NCI-H1105 treated with DMSO at 0.1 percent for 48 hours (cell line): ENCODE measurements at places on chromosomes 6 and 20.

GRCh38 chr6:39268171-39268570 lies 38.9 kb upstream of the KCNK5 start:
- no peak for DNase-seq

DNA sequence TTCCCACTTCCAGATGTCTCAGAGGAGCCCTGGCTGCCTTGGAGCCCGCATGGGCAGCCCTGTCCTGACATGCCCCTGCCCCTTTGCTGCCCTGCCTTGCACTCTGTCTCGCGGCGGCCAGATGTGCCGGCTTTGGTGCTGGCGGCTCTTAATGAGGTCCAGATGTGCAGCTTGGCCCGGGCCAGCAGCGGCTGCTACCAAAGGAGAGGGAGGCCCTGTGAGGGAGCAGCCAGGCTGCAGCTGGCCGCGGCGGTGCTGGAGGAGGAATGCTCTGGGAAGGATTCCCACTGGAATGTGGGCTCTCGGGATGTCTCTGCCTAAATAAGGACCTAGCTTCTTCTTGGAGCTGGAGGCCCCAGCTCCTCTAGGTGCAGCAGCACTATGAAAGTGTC lies 72.4 kb downstream of the FGD2 start:
- no peak for DNase-seq

DNA sequence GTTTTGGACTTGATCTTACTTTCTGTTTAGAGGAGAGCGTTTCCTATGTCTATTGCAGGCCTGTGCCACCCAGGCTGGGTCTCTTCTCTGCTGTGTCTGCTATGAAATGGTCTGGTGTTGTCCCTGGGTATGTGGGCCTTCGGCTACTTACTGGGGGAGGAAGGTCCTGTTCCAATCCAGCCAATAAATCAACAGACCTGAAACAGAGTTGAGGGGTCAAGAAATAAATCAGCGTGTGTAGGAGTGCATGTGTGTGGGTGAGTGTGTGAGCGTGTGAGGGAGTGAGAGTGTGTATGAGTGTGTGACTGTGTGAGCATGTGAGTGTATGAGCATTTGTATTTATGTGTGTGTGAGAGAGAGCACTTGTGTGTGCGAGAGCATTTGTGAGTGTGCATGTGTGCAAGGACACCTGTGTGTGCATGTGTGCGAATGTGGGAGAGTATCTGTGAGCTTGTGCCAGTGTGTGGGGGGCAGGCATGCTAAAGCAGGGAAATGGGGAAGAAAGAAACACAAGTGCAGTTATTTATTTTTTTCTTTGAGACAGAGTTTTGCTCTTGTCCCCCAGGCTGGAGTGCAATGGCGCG lies 86.3 kb upstream of the PMEPA1 start:
- DNase-seq = no peak

- no peak for DNase-seq
Observed at GRCh38 chr6:157605484-157605883, 217.6 kb upstream of the SNX9 start.

DNA sequence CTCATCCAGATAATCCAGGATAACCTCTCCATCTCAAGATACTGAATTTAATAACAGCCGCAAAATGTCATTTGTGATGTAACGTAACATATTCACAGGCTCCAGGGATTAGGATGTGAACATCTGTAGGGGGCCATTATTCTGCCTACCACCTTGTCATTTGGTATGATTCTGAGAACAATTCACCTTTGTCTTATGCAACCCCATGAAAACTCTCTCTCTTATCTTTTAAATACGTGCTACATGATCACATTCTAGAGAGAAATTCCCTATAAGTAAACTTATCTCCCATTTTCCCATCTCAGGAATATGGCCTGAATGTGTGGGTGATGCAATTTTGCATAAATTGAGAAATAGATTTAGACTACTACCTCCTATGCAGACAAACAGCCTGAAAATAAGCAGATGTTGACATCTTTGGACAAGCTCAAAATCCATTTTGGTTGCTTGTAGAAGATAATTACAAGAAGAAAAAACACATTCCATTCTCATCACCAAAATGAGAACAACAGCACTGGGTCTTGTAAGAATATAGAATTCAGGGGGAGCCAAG lies 255.4 kb upstream of the STXBP5 start:
- no peak for DNase-seq

DNA sequence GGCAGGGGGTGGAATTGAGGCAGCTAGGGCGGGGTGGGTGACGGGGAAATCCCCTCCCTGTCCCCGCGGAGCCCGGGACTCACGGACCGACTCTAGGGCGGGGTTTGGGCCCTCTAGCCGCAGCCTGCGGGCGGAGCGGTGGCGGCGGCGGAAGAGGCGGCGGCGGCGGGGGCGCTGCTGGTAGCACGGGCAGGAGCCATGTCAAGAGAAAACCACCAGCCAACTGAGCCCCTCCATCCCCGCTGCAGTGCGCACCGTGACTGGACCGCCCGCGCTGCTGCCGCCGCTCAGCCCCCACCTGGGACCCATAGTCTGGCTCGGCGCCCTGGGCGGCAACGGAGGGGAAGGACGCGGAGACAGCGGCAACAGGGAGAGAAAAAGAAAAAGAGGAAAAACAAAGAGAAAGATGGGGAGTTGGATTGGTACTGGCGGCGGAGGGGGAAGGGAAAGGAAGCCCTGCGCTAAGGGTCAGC lies 1.2 kb upstream of the C6orf62 start:
- DNase-seq = peak; percentile 22

GRCh38 chr6:9657994-9658393 lies 756.9 kb downstream of the TFAP2A start:
- no peak for DNase-seq

DNA sequence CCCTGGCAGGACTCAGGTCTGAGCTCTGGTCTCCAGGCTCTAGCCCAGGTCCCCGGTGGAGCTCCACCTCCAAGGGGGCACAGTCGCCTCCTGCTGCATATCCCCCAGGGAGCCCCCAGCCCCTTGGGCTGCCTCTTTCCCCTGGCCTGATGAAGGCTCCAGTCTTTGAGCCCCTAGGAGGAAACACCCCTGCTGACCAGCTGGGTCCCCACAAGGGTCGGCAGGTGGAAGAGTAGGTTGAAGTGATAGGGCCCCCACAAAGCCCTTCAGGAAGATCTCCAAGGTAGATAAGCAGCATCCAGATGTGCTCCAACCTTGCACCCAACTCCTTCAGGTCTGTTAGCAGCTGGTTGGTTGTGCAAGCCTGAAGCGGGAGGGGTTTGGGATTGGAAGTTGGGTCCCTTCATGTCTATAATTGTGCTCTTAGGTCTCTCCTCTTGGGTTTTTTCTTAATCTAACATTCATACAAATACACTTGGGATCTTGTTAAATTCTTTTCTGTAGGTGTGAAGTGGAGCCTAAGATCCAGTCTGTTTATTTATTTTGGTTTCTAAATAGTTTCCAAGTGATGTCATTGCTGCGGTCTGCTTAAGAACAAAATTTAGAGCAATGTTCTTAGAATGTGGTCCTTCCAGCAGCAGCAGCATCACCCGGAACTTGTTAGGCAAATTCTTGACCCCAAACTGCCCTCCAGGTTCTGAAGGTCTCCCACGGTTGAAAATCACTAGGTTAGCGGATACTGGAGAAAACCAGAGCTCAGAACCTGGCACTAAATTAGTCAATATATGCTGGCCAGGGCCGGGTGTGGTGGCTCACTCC lies 5.1 kb downstream of the UBE2C start:
- DNase-seq = no peak

- no peak for DNase-seq
Observed at GRCh38 chr20:24764794-24765202, 184.3 kb upstream of the CST7 start.

GRCh38 chr6:21208796-21209186 lies 384.8 kb upstream of the SOX4 start:
- DNase-seq = no peak

DNA sequence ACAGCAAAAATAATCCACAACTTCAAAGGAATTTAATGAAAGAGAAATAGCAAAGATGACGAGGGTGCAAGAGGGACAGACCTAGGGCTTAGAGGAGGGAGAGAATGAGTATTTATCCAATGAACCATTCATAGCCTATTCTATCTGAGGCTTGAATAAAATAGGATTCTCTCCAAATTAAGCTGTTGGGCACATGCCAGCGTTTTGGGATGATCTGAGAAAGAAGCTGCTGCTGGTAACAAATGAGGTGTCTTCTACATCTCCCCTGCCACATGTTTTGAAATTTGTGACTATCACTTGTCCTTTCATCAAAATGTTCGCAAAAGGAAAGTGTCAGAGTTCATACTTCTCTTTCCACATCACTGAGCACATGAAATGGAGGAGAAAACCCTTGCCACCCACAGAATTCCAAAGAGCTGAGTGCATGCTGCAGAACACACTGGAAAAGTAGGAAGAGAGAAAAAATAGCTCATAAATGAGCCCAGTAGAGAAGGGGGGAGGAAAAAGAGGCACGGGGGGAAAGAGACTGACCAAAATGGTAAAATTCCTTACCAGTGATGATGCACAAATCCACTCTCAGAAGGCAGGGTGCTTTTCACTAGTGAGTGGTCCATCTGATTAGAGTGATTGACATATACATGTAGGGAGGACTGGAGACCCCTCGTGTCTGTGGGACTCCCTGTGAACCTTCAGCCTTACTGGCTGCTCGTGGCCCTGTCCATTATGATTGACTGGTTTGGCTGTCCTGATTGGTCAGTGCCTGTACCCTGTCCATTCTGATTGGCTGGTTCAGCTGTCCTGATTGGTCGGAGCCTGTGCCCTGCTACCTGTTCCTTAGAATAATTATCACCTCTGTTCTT lies 180.5 kb downstream of the OGFRL1 start:
- DNase-seq = no peak
